Activated T-cell treated with anti-CD3 and anti-CD28 coated beads, Interleukin-2, amount 50 U/mL, for 1 hour (primary cell): ENCODE measurements at places on chromosomes 12 and 14.

GRCh38 chr14:74913986-74914573 lies 9.0 kb downstream of the RPS6KL1 start:
- DNase-seq, result no peak

DNA sequence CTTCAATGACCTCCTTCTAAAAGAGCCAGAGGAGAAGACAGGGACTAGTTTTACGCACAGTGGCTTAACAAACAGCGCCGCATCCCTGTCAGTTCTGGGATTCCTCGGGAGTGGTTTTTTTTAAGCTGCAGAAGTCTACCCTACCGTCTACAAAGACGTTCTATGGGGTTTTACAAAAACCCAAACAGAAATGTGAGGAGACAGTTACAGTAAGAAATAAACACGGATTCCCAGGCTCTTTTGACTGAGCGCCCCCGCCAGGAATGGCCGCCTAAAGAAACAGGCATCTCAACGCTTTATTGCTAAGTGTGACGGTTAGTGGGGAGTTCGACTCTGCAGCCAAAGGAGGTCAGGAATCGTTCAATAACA lies 484 bp downstream of the ALKBH1 start:
- no peak for DNase-seq

- DNase-seq, result no peak
Observed at GRCh38 chr12:122989225-122989839, 8.9 kb downstream of the ARL6IP4 start.

GRCh38 chr12:59075968-59076490 lies 155.7 kb upstream of the LRIG3 start:
- no peak for DNase-seq

GRCh38 chr14:54410215-54410614 lies 13.4 kb downstream of the CDKN3 start:
- no peak for DNase-seq

DNA sequence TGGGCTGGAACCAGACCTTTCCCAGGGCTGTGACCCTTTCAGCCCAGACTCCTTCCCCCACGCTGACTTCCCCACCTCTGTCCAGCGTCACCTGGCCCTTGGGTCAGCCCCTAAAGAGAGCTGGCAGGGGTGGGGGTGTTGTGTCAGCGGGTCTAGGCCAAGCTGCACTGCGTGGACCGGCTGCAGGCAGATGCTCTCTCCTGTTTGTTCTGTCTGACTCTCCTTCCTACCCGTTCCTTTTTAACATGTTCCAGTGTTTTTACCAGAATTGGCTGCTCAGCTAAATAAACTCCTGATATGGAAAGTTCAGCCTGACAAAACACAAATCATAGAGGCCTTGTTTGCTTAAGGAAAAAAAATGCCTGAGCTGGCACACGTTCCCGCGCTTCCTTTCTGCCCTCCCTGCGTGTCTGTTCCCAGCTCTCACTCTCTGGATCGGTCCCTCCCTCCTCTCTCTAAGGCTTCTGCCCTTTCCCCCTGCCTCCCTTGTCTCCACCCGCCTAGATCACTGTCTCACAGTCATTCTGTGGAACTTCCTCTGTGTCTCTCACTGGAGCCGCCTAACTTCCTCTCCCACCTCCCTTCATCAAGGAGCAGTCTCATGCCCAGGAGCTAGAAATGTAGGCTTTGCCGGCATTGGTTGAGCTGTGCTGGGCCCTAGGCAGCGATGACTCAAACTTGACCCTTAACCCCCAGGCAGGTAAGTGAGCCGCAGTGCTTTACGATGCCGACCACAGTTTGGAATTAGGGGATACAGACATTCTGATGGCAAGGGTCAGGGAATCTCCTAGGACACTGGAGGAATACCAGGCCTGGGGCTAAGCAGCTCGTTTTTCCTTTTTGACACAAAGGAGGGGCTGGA lies 15.5 kb upstream of the MLXIP start:
- no peak for DNase-seq
